Tibial nerve (tissue), 4 donors: ENCODE measurements at places on chromosomes 13 and 19. TPM values are rescaled to one million over a fixed set of nuclear protein-coding genes. Genes with fewer than 3 reads are reported as not detected.
A peak's percentile ranks its signal among the peaks of the same experiment; 100 is the strongest.

GRCh38 chr13:32503727-32504126 is 34.9 kb downstream of the N4BP2L2 start:
- no peaks in the 10 kb centered on the region for H3K36me3 ChIP-seq
- no peak overlapping the region for H3K27ac ChIP-seq
- DNase-seq: no peak
- no peak overlapping the region for H3K4me3 ChIP-seq
- H3K27me3 ChIP-seq: no peaks in the 10 kb centered on the region

GRCh38 chr19:29299416-29300380 is 86.7 kb upstream of the UQCRFS1 start:
- H3K4me3 ChIP-seq: no peak overlapping the region
- no peak for DNase-seq
- H3K4me1 ChIP-seq: no peaks in the 10 kb centered on the region

DNA sequence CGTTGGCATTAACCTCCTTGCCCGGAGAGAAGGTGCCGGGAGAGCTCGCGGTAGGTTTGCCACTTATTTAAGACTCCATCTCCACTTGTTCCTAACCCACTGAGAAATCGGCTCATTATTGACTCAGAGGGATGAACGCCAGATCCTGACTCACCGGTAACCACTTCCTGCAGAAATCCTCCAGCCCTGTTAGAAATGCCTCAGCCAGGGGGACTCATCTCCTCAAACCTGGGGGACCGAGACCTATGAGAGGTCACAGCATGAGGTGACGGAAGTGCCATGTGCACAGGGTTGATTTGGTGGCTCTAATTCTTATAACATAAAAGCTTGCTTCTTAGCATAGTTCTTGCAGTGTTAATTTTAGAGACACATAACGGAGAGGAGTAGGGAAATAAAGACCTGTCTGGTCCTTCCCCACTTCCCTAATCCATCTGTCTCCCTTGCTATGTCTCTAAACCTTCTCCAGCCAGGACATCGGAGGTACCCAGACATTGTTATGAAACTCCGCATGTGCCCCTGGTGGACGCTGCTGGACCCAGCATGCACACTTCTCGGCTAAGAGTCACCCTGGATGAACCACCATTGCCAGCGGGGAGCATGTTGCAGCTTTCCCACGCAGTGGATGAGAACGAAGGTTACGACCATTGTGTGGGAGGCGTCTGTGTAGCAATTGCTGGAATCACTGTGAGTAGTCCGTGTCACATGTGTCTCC is 158.9 kb downstream of the EFNB2 start:
- peaks cover 11% of the 10 kb centered on the region for H3K4me1 ChIP-seq
- no peaks in the 10 kb centered on the region for H3K27me3 ChIP-seq
- H3K4me3 ChIP-seq: no peak overlapping the region
- DNase-seq: no peak
- no peak overlapping the region for H3K27ac ChIP-seq
- no peaks in the 10 kb centered on the region for H3K36me3 ChIP-seq

DNA sequence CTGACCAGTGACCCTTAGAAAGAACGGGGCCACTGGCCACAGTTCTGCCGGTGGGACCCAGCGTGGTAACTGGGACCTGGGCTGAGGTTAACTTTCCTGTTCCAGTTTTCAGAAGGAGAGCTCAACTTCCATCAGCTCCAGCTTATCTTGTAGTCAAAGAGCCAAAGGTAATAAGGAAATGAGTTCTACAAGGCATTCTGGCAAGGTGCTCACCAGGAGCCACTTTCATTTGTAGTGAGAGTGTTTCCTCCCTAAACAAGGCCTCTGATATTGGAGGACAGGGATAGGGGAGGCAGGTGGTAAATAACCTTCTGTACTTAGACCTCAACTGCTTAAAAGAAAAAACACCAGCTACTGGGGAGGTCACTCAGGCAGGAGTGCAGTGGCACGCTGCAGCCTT is 38.1 kb downstream of the PBX4 start:
- H3K4me1 ChIP-seq: no peaks in the 10 kb centered on the region
- H3K4me3 ChIP-seq: no peak overlapping the region
- no peaks in the 10 kb centered on the region for H3K27me3 ChIP-seq
- H3K36me3 ChIP-seq: no peaks in the 10 kb centered on the region
- no peak overlapping the region for H3K27ac ChIP-seq
- no peak for DNase-seq

DNA sequence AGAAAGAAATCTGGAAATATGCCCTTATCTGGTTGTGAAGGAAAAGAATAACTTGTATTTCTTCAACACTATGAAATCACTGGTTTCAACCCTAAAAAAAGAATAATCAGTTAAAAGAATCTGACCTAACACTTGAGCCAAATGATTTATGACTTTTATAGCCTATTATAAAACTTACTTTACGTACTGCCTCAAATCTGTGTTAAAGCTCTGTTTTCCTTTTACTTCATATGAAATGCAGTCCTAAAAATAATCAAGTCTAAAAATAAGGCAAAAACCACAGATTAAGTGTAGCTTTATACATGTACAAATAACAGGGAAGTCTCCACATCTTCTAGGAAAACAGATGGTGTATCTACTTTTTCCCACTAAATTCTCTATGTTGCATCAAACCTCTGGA is 101.3 kb downstream of the VWA8 start:
- no peaks in the 10 kb centered on the region for H3K36me3 ChIP-seq
- no peaks in the 10 kb centered on the region for H3K4me1 ChIP-seq
- no peak overlapping the region for H3K4me3 ChIP-seq
- no peaks in the 10 kb centered on the region for H3K27me3 ChIP-seq
- no peak overlapping the region for H3K27ac ChIP-seq

- H3K4me1 ChIP-seq: no peaks in the 10 kb centered on the region
- H3K27me3 ChIP-seq: no peaks in the 10 kb centered on the region
- no peak for DNase-seq
- no peaks in the 10 kb centered on the region for H3K36me3 ChIP-seq
- no peak overlapping the region for H3K4me3 ChIP-seq
- no peak overlapping the region for H3K27ac ChIP-seq
Measured at GRCh38 chr13:71454509-71454908, 412.5 kb downstream of the DACH1 start.

- H3K27ac ChIP-seq: no peak within 1 kb of the TSS
- H3K36me3 ChIP-seq: no peaks in the 10 kb centered on the region
- H3K4me1 ChIP-seq: peaks cover 6% of the 10 kb centered on the region
- H3K4me3 ChIP-seq: peak within 1 kb of the TSS; percentile 38
Measured at GRCh38 chr13:28494778-28495537, at the start of gene FLT1. TSS of gene FLT1 (minus strand) at chr13:28495128. CDS start at chr13:28494843, 285 bp downstream.

DNA sequence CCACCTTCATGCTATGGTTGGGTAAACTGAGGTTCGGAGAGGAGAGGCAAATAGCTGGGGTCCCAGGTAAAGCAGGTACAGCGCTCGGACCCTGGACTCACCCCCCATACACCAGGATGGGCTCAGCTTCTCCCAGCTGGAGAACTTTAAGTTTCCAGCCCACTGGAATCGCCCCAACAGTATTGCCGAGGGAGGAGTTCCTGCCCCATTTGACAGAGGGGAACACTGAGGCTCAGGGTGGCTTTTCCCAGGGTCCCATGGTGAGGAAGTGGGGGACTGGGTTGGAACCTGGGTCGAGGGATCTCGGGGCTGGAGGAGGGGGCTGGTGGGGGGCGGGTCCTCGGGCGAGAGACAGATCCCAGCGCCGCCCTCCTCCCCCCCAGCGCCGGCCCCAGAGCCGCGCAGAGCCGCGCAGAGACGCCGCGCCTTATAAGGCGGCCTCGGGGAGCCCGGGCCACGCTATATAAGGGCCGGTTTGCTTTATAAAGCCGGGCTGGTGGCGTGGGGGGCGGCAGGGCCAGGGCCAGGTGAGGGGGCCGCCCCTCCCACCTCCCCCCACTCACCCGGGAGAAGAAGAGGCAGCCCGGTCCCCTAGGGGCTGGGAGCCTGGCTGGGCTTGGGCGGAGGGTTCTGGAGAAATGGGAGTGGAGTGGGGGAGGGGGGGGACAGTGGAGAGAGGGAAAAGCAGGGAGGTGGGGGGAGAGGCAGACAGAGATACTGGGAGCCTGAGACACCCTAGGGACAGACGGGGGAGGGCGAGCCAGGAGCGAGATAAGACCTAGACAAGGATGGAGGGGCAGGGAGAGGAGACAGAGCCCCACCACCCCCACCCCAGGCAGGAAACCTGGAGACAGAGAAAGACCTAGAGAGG is 1.1 kb downstream of the CNN1 start:
- H3K4me1 ChIP-seq: peaks cover 4% of the 10 kb centered on the region
- peak overlapping the region; percentile 43 for H3K4me3 ChIP-seq
- no peaks in the 10 kb centered on the region for H3K36me3 ChIP-seq
- peaks cover 22% of the 10 kb centered on the region for H3K27me3 ChIP-seq

- peaks cover 6% of the 10 kb centered on the region for H3K36me3 ChIP-seq
- no peak overlapping the region for H3K4me3 ChIP-seq
- H3K27ac ChIP-seq: no peak overlapping the region
Measured at GRCh38 chr19:16113727-16114126, 2.0 kb downstream of the RAB8A start.

- no peak overlapping the region for H3K4me3 ChIP-seq
- H3K36me3 ChIP-seq: no peaks in the 10 kb centered on the region
- H3K27ac ChIP-seq: no peak overlapping the region
- peaks cover 12% of the 10 kb centered on the region for H3K4me1 ChIP-seq
Measured at GRCh38 chr13:27408074-27408473, 16.3 kb upstream of the GTF3A start.

DNA sequence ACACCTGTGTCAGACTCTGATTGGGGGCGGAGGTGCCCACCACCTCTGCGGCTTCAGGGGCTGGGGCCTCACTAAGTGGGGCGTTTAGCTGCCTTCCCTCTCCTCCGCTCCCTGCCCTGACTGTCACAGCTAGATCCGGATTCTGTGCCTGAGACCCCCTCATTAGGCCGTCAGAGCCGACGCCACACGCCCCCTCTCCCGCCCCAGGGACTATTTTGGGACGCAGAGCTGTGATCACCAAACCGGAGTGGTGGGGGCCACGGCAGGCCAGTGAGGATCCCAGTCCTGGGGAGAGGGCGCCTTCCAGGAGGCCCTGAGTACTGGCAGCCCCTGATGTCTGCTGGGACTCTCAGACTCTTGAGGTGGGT is 762 bp downstream of the KANK3 start:
- no peak for DNase-seq
- H3K36me3 ChIP-seq: no peaks in the 10 kb centered on the region
- peaks cover 21% of the 10 kb centered on the region for H3K27me3 ChIP-seq
- peak overlapping the region; percentile 47 for H3K4me3 ChIP-seq
- H3K4me1 ChIP-seq: peaks cover 5% of the 10 kb centered on the region
- peak overlapping the region; percentile 84 for H3K27ac ChIP-seq

DNA sequence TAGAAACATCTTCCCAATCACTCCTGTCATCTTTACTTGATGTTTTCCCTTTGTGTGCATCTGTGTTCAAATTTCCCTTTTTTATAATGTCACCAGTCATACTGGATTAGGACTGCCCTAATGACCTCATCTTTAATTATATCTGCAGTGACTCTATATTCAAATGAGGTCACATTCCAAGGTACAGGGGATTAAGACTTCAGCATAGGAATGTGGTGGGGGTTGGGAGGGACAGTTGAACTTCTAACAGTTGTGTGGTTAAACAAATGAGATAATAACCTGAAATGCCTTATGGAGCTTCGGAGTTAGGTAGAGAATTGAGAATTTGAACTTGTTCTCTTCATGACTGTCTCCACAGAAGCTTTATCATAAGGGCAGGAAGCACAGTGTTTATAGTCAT is 23.0 kb downstream of the PAN3 start:
- H3K4me1 ChIP-seq: no peaks in the 10 kb centered on the region
- no peak for DNase-seq
- H3K27me3 ChIP-seq: no peaks in the 10 kb centered on the region
- H3K4me3 ChIP-seq: no peak overlapping the region
- no peaks in the 10 kb centered on the region for H3K36me3 ChIP-seq
- no peak overlapping the region for H3K27ac ChIP-seq

GRCh38 chr13:31110617-31111016 is 51.1 kb downstream of the HSPH1 start:
- H3K4me3 ChIP-seq: no peak overlapping the region
- H3K4me1 ChIP-seq: no peaks in the 10 kb centered on the region
- DNase-seq: no peak

DNA sequence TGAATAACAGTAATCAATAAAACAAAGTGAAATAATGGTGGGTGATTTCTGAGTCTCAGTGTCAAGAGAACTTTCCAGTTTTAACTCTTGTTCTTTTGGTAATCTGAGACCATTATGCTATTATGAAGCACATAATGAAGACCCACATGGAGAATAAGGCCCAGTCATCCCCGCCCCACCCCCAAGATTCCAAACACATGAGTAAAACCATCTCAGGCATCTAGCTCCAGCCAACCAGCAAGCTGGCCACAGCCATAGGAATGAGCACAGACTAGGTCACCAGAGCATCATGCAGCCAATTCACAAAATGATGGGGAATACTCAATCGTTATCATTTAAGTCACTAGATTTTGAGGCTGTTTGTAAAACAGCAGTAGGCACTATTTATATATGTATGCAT is 1769.0 kb upstream of the PCDH20 start:
- H3K27ac ChIP-seq: no peak overlapping the region
- H3K27me3 ChIP-seq: no peaks in the 10 kb centered on the region
- H3K4me3 ChIP-seq: no peak overlapping the region
- no peaks in the 10 kb centered on the region for H3K36me3 ChIP-seq
- DNase-seq: no peak

DNA sequence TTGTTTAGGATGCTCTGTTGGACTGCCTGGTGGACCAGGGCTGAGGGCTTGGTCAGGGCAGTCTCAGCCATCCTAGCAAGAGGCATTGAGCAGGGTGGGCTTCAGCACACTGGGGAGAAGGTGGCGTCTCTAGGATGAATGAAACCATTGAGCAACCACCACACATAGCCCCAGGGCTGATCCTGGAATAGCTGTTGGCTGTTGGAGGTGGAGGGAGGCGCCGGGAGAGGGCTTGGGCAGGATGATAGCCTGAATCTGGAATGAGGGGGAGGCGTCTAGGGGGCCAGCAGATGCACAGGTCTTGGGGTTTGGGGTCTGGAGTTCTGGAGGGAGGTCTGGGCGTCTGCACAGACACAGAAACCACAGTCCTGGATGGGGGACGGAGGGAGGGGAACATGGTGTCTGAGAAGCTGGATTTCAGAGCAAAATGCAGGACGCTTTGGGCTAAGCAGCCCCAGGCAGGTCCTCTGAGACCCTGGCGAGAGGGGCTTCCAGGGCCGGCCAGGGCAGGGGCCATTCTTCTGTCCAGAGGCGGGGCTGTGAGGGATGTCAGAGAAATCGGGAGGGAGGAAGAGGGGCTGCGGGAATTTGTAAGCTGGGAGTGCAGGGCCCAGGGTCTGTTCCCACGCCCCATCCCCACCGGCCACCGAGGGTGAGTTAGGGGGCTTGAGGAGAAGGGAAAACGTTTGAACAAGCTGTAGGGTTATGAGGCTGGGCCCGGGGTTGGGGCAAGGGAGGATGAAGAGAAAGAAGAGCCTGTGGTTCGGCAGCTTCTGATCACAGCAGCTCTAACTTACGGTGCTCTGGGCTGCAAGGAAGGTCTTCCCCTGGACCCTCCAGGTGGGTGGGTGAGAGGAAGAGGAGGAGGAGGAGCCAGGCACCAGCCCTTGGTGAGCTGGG is 5.2 kb downstream of the TRAPPC5 start:
- peaks cover 35% of the 10 kb centered on the region for H3K36me3 ChIP-seq
- no peak overlapping the region for H3K4me3 ChIP-seq
- no peaks in the 10 kb centered on the region for H3K27me3 ChIP-seq
- no peak overlapping the region for H3K27ac ChIP-seq
- no peak for DNase-seq
- H3K4me1 ChIP-seq: no peaks in the 10 kb centered on the region

Gene TMEM190
- total RNA-seq: 2.7 TPM

Gene FBN3
- total RNA-seq: 0.20 TPM

Gene DHRS12
- total RNA-seq: 19.5 TPM

Gene ELSPBP1
- not detected for total RNA-seq

Gene LHB
- 2.6 TPM for total RNA-seq

Gene FAM216B
- not detected for total RNA-seq

Gene OSCAR
- total RNA-seq: 7.2 TPM

Gene RNF17
- total RNA-seq: 0.21 TPM

Gene FSTL3
- 582 TPM for total RNA-seq

Gene OLFM2
- 4.8 TPM for total RNA-seq

Gene AMH
- total RNA-seq: not detected
